ENCODE measurements at places on chromosomes 11 and 22.

DNA sequence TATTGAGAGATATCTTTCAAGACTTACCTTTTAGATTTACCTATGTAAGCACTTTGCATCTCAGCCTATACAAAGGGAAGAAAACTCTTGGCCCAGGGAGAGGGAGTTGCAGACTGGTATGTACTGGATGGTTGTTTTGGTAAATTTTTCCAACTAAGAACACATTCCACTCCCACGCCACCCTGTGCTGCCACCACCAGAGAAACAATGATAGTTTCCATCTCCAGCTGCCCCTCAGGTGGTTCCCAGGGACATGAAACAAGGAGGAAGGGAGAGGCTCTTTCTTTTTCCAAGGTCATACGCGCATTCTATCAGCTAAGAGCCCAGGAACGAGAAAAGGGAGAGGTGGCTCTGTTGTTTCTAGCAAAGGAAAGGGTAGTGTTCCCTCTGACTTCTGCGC lies 34.4 kb downstream of the CCDC34 start:
- DNase-seq, result no peak

GRCh38 chr11:102396708-102397563 lies 49.9 kb downstream of the BIRC2 start:
- DNase-seq, result no peak

- no peak for DNase-seq
These were observed 449.9 kb downstream of the OPCML start for GRCh38 chr11:133082453-133082781.

DNA sequence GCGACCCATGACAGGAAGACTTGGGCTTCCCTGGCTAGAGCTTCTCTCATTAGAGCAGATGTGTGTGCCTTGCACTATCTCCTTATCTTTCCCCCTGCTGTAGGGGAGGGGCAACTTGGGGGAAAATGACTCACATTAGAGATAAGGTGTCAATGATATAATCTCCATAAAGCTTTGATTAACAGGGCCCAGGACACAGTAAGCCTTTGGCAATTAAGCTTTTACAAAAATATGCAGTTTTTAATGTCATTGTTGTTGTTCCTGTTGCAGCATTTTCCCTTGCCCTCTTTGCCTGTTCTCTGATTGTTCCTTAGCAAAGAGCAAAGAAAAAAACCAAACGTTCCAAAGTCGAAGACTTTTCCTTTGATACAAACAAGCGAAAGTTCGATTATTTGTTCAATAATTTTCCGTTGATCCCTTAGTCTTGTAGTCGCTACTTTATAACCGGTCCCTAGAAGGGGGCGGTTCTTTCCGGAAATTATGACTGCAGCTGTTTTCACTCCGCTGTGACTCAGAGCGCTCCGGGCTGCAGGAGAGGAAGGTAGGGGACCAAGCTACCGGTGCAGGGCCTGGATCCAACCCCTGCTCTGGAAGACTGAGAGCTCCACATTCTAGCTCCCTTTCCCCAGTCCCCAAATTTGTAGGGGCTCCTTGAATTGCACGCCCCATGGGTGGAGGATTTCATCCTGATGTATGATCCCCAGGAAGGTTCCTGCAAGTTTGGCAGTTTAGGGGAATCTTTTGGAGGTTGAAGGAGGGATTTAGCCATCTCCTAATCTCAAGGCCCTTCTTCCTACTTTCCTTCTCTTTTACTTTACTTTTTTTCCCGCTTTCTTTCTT lies at the start of gene VWA5A:
TSS of gene VWA5A (plus strand) at position 509 of the 840 bp plus-strand sequence. CDS start 2,062 bp downstream, outside the sequence.
- peak; percentile 90 for DNase-seq

DNA sequence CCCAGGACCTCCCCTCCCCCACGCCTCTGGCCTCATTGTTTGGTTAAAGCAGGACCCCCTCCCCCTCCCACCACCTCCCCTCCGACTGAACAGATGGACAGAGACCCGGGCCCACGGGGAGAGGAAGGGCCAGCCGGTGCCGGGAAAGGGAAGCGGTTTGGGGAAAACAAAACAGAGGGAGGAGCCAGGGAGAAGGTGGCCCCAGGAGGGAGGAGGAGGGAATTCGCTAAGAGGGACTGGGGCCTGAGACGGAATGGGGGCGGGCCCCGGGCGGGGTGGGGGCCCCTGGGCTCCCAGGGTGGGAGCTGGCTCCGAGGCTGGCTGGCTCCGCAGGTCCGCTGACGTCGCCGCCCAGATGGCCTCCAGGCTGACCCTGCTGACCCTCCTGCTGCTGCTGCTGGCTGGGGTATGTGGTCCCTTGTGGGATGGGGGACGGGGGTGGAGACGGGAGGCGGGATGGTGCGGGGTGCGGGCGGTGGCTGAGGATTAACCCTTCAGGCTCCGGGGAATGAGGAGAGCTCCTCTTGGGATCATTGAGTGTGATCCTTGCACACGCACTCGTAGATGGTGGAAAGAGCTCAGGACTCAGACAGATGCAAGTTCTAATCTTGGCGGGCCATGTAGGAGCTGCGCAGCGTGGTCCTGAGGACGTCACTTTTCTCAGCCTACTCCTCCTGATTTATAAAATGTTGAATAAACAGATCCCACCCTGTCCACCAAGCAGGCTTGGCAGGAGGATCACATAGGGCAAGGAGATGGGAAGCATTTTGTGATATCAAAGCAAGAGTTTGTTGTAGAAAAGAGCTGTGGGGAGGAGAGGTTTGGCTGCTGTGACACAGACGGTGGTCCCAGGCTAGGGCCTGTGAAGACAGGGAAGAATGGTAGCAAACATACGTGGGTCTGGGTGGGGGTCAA lies 688 bp downstream of the SERPING1 start:
- peak; percentile 22 for DNase-seq

DNA sequence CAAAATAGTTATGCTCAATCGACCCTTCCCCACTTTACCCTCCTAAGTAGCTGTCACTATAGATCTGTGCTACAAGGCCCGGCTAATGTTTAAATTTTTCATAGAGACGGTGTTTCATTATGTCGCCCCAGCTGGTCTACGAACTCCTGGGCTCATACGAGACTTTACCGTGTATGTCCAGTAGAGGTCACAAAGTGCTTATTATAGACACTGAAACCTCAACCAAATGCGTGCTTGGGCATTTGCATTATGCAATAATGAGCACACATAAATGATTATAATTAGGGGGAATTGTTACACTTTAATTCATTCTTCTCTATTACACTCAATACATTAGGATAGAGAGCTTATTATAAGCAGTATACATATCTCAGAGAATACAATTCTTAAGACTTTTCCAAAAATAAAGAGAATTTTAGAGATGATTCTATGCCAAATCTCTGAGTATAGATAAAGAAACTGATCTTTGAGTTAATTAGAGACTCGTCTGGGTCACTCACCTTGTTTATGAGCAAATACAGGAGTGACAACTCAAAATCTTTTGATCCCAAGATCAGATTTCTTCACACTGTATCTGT lies 12.5 kb upstream of the MRPL16 start:
- DNase-seq, result no peak

DNA sequence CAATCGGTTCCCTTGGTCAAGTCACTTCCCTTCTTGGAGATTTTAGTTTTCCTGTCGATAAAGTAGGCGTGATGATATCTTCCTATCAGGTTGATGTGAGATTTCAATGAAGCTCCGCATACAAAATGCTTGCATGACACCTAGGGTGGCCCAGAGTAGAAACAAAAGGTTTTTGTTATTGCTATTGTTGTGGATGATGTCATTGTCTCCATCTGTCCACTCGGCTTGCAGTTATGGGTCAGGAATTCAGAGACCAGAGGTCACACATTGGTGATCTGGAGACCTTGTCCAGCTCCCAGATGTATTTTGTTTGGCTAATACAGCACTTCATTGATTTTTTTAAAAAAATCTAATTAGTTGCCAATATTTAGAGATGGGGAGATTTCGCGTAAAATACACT lies 382.1 kb downstream of the MN1 start:
- no peak for DNase-seq

GRCh38 chr22:19448076-19448607 lies 631 bp upstream of the C22orf39 start:
- peak; percentile 33 for DNase-seq

DNA sequence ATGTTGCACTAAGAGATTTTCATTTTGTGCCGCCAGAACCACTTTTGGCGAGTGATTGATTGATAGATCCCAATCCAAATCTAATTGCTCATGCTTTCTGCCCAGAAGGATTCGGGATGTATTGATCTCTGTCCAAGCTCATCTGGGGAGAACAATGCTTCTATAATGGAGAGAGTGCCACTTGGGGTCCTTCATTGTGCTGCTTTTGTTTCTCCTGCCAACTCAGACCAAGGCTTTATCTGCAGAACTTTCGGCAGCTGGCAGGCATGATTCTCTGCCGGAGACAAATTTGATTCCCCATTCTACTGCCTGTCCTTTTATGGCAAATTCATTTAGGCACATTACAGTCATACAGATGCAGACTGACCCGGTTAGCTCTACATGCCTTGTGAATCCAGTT lies 62.9 kb upstream of the NTM start:
- DNase-seq, result no peak

- DNase-seq, result no peak
These were observed 4.3 kb downstream of the CAPN5 start for GRCh38 chr11:77071077-77071476.

GRCh38 chr11:76560219-76560618 lies 110.3 kb downstream of the LRRC32 start:
- peak; percentile 18 for DNase-seq

GRCh38 chr11:20397281-20397680 lies 9.8 kb downstream of the PRMT3 start:
- DNase-seq, result no peak

GRCh38 chr11:94185416-94186084 lies 56.9 kb downstream of the PANX1 start:
- DNase-seq, result no peak

DNA sequence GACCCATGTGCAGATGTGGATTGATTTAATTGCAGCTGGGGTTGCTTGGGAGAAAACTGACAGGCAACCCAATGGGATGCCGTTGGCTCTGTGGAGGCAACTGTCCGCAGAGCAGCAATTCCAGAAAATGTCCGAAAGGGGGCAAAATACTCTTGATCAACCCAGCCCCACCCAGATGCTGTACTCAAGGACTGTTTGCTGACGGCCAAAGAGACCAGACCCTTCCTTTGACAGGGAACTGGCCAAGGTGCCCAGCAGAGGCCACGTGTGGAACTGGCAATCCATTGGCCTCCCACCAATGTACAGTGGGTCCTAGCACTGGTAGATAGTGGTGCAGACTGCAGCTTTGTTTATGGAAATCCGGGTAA lies 29.7 kb upstream of the KCNA4 start:
- no peak for DNase-seq

- no peak for DNase-seq
These were observed 30.4 kb downstream of the TPBGL start for GRCh38 chr11:75270896-75271418.

DNA sequence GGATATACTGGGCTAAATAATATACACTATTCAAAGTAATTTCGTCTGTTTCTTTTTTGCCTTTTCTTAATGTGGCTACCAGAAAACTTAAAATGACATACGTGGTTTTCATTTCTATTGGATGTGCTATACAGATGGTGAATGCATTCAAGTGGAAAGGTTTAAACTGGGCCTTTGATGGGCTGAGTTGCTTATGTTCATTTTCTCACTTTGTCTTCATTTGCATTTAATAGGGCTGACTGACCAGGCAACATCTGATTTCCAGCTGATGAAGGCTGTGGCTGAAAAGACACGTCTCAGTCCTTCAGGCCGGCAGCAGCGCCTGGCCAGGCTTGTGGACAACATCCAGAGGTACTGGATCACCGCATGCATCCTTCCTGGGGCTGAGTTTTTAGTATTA lies 27.9 kb downstream of the PIWIL4 start:
- DNase-seq, result no peak

GRCh38 chr11:134674974-134675373 lies 262.9 kb upstream of the B3GAT1 start:
- no peak for DNase-seq

- DNase-seq, result no peak
These were observed 123.6 kb downstream of the SLC1A2 start for GRCh38 chr11:35295751-35296150.

DNA sequence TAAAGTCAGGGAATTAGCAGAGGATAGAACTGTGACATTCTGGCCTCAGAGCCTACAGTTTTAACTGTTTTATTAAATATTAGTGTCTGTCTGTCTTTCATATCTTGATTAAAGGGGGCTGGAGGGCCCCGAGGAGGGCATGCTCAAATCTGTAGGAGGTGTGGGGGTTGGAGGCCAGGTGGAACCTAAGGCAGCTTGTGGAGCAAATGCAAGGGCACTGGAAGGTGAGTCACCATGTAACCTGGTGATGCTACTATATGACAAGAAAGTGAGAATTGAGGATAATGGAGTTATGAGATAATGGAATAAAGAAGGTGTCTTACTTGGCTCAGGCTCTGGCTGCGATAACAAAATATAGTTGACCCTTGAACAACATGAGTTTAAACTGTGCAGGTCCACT lies 27.3 kb upstream of the TMEM86A start:
- DNase-seq, result no peak

GRCh38 chr22:32780726-32781310 lies 20.7 kb upstream of the TIMP3 start:
- DNase-seq, result no peak

DNA sequence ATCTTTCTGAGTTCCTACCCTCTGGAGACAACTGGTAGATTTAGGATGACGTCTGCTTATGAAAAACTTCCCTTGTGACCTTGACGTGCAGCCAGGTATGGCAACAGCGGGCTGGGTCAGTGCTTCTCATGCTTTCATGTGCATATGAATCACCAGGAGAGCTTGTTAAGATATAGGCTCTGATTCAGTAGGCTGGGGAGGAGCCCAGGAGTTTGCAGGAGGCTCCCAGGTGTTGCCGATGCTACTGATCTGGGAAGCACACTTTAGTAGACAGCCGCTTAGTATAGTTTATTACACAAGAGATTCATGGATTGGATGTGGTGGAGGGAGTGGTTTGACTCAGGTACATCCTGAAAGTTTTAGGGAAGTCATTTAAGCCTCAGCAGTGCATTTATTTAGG lies 23.8 kb downstream of the DIXDC1 start:
- peak; percentile 99 for DNase-seq

DNA sequence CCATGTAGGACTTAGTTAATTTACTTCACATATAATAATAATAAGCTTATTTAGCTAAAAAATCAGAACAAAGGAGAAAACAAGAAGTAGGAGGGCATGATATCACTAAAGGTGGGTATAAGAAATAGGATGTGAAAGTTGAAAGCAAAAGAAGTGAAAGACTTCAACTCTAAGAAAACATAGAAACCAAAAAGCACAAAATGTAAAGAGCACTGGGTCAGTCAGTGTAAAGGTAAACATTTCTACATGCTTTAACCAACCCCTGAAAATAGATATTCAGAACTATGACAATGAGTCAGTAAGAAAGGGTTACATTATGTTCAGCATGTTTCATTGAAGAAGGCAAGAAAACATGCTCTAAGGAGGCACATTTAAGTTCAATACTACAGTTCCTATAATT lies 298.8 kb downstream of the SWAP70 start:
- DNase-seq, result no peak

All from foreskin keratinocyte (primary cell).